Stimulated activated CD4-positive, alpha-beta T cell treated with anti-CD3 and anti-CD28 coated beads, TNF-alpha, amount 100 ng/mL, for 48 hours (primary cell): ENCODE measurements at places on chromosomes 1 and 21.

DNA sequence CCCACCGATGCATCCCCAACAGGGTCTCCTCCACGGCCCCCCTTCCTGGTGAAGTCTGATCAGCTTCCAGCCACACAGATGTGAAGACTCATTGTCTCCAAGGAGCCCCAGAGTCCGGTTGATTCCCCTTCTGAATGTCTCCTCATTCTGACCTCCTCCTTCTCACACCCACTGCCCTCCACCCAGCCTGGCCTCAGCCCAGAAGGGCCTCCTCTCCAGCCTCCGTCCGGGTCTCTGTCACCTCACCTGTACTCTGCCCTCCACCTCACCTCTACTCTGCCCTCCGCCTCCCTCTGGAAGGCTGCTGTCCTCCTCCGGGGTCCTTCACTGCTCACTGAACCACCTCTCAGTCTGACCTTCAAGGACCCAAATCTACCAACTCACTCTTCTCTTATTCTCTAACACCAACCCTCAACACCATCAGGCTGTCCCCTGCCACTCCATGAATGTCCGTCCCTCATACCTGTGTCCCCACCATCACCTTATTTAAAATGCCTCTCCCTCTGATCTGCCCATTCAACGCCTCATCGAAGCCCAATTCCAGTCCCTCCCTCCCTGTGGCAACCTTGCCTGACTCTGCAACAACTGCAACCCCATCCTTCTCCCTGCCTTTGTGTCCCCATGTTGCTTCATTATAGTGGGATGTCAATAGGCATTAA is 201.2 kb downstream of the TOMM20 start:
- no peak for DNase-seq

DNA sequence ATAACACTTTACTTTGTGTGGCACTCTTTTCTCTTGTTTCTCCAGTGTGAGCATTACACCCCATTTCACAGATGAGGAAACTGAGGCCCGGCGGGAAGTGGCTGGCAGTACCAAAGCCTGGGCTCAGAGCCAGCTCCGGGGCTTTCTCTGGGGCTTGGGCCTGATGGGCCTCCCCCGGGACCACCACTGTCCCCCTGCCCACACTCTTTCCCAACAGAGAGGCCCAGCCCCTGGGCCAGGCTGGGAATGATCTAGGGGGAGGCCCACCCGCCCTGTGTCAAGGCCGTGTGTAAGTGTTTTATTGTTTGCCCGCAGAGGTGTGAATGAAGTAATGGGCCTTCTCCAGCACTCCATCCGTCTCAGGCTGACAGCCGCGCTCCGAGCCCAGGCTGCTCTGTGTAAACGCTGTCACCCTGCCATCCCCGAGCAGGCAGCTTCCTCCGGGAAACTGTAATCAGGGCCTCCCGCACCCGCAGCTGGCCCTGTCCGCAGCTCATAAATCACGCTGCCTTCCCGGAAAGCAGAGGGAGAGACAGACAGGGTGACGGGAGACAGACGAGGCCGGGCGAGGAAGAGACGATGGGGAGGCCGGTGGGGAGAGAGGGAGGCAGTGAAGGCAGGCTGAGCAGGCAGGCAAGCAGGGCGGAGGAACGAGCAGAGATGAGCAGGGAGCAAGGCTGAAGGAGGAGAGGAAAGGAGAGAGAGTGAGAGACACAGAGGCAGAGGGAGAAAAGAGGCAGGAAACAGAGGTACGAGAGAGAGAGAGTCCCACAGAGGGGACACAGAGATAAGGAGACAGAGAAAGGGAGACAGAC is 109.7 kb upstream of the ZBTB40 start:
- no peak for DNase-seq

- no peak for DNase-seq
Measured at GRCh38 chr1:156063997-156064285, 3.0 kb downstream of the RAB25 start.

DNA sequence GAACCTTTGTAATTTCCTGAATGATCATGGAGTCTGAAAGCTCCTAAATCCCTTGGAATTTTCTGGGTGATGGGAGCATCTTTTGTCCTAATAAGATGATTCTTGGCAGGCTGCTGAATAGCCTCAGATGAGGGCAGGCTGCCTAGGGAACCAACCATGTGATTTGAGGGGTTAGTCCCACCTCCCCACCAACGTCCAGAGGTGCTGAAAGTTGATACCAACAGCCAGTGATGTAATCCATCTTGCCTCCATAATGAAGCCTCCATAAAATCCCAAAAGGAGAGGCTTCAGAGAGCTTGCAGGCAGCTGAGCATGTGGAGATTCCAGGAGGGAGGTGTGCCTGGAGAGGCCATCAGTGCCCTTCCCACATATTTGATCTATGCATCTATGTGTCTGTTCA is 43.7 kb downstream of the GTF2B start:
- no peak for DNase-seq
